ENCODE measurements at places on chromosomes 16 and 17.

DNA sequence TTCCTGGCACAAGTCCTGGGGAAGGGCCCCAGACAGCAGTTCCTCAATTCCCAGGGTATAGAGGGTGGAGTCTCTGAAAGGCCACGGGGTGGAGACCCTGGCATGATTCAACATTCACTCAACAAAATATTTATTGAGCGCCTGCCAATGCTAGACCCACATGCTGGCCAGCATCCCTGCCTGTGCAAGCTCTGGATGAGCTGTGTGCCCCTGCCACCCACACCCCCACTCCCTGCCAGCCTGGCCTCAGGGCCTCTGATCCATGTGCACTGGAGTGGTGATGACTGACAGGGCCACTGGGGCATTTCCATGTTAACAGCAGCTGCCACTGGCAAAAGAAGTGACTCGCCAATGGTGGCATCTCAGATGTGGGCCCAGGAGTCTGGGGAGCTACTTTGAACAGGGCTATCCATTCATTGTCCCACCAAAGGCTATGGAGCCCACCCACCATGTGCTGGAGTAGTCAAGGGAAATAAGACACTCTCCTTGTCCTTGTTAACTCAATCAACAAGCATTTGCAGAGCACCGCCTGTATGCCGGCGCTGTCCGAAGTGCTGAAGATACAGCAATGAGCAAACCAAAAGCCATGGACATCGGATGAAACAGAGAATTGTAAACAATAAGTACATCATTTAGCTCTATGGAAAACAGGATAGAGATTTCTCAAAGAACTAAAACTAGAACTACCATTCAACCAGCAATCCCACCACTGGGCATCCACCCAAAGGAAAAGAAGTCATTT is 3.0 kb upstream of the PRSS22 start:
- DNase-seq = no peak

DNA sequence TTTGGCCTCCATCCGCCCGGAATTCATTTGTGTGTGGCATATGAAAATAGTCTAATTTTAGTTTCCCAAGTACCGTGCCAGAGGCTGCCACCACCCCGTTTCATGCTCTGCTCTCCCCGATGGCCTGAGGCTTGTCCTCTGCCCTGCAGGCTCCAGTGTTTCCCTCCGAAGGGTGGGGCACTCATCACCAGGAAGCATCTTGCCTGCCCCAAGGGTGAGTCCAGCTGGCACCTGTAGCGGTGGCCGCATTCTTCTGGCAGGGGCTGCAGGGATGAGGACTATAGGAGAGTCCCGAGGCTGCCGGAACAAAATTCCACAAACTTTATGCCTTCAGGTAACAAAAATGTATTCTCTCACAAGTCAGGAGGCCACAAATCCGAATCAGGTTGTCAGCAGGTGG is 23.1 kb upstream of the CMIP start:
- no peak for DNase-seq

DNA sequence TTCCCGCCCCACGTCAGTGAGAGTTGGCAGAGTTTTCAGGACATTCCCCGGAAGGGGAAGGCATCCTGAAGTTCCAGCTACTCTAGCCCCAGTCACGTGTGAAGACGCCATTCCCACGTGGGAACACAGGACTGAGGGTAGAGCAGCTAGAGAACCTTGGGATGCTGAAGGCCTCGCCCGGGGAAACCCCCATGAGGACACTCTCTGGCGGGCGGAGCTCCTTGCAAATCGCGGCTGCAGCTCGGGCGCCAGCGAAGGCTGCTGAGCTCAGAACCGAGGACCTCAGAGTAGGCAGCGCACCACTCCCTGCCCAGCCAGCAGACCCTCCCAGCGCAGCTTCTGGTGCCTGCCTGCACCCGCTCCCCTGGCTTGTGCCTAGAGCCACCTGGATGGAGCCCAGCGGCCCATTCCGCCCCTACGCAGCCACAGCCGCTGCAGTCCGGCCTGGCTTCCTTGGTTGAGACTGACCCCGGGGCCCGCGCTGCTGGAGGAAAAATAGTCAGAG is 51.9 kb downstream of the SHCBP1 start:
- DNase-seq = no peak

DNA sequence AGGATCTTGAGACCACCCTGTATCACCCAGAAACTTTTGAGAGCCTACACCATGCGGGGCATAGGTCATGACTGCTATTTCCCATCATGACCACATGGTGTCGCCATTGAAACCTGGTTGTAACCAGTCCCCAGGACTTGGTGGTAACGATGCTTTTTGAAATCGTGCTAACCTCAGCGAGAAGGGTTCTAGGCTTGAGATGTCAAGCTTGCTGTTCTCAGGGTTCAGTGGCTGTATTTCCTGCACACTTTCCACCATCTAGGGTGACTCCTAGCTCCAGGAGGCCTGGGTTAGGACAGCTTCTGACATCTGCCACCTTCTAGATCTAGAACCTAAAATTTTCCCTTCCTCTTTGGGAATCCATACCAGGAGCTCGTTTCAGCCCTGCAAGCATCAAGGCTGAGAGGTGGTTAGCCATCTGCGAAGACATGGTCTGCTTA is 13.0 kb upstream of the SPNS3 start:
- peak; percentile 37 for DNase-seq

All from stimulated activated CD8-positive, alpha-beta memory T cell treated with anti-CD3 and anti-CD28 coated beads, Interleukin-15, amount 100 ng/mL, for 4 hours (primary cell).